ENCODE measurements at places on chromosomes 4 and X. TPM values are rescaled to one million over a fixed set of nuclear protein-coding genes. Genes with fewer than 3 reads are reported as not detected.

Gene GAGE1
- not detected for total RNA-seq

Gene APLN
- 31.4 TPM for total RNA-seq

Gene GLRA2
- not detected for total RNA-seq

Gene EPGN
- total RNA-seq, result not detected

Gene USP17L12
- total RNA-seq, result not detected

Gene MAGIX
- 4.4 TPM for total RNA-seq
